ENCODE measurements at places on chromosomes 6 and 20. TPM values are rescaled to one million over a fixed set of nuclear protein-coding genes. Genes with fewer than 3 reads are reported as not detected.

Gene TP53TG5
- total RNA-seq = not detected

Gene TFAP2B
- total RNA-seq = not detected

Gene CDC5L
- total RNA-seq = 22.5 TPM

Gene BPIFB1
- total RNA-seq = not detected

- H3K36me3 ChIP-seq = no peaks in the 10 kb centered on the region
- no peak overlapping the region for H3K4me3 ChIP-seq
- no peaks in the 10 kb centered on the region for H3K4me1 ChIP-seq
Measured at GRCh38 chr20:5880326-5880725, 70.0 kb downstream of the TRMT6 start.

- no peak overlapping the region for H3K27ac ChIP-seq
- H3K4me1 ChIP-seq = peaks cover 21% of the 10 kb centered on the region
- no peak overlapping the region for H3K4me3 ChIP-seq
- H3K27me3 ChIP-seq = no peaks in the 10 kb centered on the region
- peaks cover 9% of the 10 kb centered on the region for H3K36me3 ChIP-seq
Measured at GRCh38 chr6:15352220-15352619, 106.4 kb downstream of the JARID2 start.

DNA sequence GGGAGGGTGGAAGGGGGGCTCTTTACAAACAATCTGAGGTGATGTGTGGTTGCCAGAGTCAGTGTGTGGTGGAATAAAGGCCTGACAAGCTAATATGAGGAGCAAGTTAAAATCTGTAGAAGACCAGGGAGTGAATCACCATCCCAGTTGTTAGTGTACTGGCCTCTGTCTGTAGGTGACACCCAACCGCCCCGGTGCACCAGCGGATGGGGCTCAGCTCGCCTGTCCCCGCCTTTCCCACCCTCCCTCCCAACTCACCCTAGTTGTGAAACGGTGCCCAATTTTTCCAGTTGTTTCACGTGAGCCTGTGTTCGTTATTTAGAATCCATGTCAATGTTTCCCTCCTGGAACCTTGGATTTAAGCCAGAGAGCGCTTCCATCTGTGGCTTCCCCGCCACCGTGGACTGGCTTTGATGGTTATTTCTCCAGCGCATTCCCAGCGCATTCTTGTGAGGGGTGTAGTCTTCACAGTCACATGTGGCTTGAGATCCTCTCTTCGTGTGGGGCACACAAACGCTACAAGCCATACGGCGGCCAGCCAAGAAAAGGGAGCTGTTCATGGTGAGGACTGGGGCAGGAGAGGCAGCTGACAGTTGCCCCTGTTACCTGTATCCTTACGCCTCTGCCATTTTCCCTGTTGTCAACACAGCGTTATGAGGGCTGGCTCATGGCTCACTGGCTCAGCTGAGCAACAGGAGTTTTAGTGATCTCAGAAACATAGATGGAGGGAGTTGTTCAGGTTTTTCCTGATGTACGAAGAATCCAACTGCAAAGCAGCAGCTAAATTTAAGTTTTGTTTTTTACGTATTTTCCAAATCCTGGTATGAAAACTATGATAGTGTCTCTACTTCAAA, 137.6 kb downstream of the ZDHHC14 start:
- H3K27ac ChIP-seq = no peak overlapping the region
- no peak overlapping the region for H3K4me3 ChIP-seq
- no peaks in the 10 kb centered on the region for H3K36me3 ChIP-seq
- no peaks in the 10 kb centered on the region for H3K27me3 ChIP-seq

DNA sequence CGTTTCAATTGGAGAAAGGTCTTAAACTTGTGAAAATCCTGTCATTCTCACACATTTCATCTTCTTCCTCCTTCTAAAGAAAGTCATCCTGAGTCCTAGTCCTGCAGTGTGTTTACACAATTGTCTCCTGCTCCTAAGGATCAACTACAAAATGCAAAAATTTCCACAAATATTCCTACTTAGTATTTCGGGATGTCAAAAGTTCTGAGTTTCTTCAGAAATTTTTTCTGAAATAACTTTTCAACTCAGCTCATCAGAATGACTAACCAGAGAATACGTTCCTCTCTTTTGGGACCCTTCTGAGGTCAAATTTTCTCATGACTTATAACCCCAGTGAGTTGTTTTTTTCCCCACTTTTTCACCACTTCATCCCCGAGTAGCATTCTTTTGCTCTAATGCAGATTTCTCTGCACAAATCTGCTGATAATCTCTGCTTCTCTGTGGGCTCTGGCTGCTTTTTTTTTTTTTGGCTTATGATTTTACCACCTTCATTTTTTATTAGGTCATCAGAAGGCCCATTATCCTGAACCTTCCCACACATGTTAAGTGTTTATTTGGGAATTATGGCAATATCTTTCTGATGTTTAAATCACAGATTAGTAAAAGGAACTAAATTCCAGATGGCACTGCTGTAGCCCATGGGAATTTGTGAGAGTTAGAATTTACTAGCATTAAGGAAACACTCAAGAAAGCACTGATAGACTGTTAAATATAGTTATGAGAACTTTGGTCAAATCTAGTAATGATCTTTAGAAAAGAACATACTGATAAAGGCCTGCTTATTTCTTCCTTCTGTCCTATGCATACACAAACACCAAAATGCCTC, 41.4 kb downstream of the MAP3K5 start:
- H3K27ac ChIP-seq = peak overlapping the region; percentile 89
- DNase-seq = no peak
- no peaks in the 10 kb centered on the region for H3K27me3 ChIP-seq

DNA sequence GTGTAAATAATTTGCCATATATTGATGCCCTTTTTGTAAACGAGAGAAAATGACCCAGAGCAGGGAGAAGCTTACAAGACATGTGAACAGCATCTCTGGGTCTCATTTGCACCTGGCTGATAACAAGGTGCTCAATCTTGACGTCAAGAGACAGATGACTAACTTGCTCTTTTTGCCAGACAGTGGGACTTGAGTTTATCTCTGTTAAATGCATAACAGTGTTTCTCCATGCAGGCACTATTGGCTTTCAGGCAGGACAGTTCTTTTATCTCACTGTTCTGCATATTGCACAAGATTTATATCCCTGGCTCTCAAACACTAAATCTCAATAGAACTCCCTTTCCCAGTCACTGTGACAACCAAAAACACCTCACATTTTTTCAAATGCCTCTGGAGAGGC, 56.4 kb downstream of the RFX6 start:
- H3K4me1 ChIP-seq = no peaks in the 10 kb centered on the region
- DNase-seq = no peak
- no peak overlapping the region for H3K4me3 ChIP-seq
- no peaks in the 10 kb centered on the region for H3K36me3 ChIP-seq
- H3K27ac ChIP-seq = no peak overlapping the region

DNA sequence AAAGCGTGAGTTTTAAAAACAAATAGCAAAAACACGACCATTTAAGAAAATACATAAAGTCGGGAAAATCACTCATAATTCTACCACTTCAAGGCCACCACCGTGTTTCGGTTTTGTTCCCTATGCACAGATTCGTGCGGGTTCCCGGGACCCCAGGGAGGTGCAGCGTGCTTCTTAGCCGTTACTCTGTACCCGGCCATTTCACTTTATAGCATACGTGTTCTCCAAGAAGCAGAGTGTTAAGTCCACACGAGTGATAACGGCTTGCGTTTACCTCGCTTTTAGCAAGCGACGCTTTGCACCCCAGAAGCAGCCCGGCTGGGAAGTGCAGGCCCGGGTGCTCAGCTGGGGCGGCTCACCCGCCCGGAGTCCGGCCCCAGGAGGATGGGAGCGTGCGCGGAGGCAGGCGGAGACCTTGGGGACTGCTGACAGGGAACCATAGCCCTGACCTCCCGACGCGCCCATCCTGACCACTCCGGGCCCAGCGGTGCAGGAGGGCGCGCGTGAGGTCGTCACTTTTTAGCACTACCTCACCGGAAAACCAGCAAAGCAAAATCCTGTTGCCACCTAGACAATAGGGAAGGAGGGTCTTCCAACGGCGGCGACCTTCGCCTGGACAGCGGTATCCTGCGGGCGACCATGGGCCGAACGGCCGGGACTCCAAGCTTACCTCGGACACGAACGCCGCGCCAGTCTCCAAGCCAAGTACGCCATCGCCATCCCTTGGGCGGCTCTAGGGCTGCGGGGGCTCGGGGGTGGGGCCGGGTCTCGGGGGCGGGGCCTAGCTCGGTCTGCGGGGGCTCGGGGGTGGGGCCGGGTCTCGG, at the start of gene ECI2:
TSS of gene ECI2 (minus strand) at position 735 of the 824 bp plus-strand sequence. CDS start at position 720, 15 bp downstream.
- peaks cover 16% of the 10 kb centered on the region for H3K36me3 ChIP-seq
- H3K27ac ChIP-seq = peak within 1 kb of the TSS; percentile 57
- H3K4me3 ChIP-seq = peak within 1 kb of the TSS; percentile 75
- DNase-seq = no peak
- H3K27me3 ChIP-seq = no peaks in the 10 kb centered on the region

DNA sequence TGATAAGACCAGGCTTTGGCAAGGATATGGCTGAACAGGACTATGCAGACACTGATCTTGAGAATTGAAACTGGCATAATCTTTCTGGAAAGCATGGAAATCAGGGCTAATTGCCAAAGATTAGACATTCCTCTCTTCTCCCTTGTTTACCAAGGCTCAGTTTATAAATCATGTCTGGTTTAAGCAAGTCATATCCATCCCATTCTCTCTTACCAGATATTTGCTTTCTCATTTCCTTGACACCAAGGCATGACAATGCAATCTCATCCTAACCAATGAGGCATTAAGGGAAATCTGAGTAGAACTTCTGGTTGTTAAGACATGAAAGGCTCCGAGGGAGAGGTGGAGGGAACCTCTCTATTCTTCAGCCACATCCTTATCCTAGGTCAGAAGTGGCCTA, 110.3 kb upstream of the CEP85L start:
- H3K4me3 ChIP-seq = no peak overlapping the region
- no peak for DNase-seq
- H3K4me1 ChIP-seq = peaks cover 4% of the 10 kb centered on the region
- no peaks in the 10 kb centered on the region for H3K27me3 ChIP-seq
- no peak overlapping the region for H3K27ac ChIP-seq

- no peaks in the 10 kb centered on the region for H3K36me3 ChIP-seq
- no peak overlapping the region for H3K4me3 ChIP-seq
- H3K27me3 ChIP-seq = peaks cover 13% of the 10 kb centered on the region
- no peak overlapping the region for H3K27ac ChIP-seq
- DNase-seq = peak; percentile 78
- H3K4me1 ChIP-seq = peaks cover 5% of the 10 kb centered on the region
Measured at GRCh38 chr6:116561377-116562018, 7.9 kb downstream of the CALHM4 start.

GRCh38 chr6:70371454-70372105, 41.7 kb upstream of the FAM135A start:
- no peaks in the 10 kb centered on the region for H3K36me3 ChIP-seq
- peak; percentile 59 for DNase-seq
- no peaks in the 10 kb centered on the region for H3K4me1 ChIP-seq
- H3K4me3 ChIP-seq = no peak overlapping the region
- no peak overlapping the region for H3K27ac ChIP-seq
- no peaks in the 10 kb centered on the region for H3K27me3 ChIP-seq

DNA sequence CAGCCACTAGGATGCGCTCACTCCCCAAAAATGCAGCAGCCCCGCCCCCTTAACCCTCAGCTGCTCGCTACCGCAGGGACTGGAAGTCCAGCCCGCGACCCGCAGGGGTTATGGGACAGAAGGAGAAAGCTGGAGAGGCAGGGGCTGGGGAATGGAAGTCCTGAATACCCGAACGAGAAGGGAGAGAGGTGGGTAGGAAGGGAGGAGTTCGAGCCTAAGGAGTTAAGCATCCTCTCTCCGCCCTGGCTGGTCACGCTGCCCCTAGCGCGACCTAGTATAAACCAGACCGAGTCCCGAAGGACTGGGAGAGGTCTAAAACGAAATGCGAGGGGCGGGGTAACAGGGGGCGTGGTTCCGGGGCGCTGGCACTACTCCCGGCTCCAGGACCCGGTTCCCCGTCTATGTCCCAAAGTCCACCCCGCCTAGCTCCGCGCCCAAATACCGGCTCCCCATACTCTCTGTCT, 448 bp upstream of the DDAH2 start:
- peak overlapping the region; percentile 94 for H3K4me3 ChIP-seq
- peaks cover 4% of the 10 kb centered on the region for H3K36me3 ChIP-seq
- peaks cover 49% of the 10 kb centered on the region for H3K4me1 ChIP-seq
- peak; percentile 90 for DNase-seq

- H3K4me1 ChIP-seq = peaks cover 79% of the 10 kb centered on the region
- no peaks in the 10 kb centered on the region for H3K36me3 ChIP-seq
- no peaks in the 10 kb centered on the region for H3K27me3 ChIP-seq
- H3K4me3 ChIP-seq = peak overlapping the region; percentile 88
- DNase-seq = no peak
Measured at GRCh38 chr6:137219664-137220252, 573 bp upstream of the IFNGR1 start.

GRCh38 chr20:61138566-61138965, 113.5 kb upstream of the CDH4 start:
- H3K4me3 ChIP-seq = no peak overlapping the region
- H3K4me1 ChIP-seq = no peaks in the 10 kb centered on the region
- no peak for DNase-seq
- H3K27me3 ChIP-seq = no peaks in the 10 kb centered on the region
- H3K36me3 ChIP-seq = no peaks in the 10 kb centered on the region

DNA sequence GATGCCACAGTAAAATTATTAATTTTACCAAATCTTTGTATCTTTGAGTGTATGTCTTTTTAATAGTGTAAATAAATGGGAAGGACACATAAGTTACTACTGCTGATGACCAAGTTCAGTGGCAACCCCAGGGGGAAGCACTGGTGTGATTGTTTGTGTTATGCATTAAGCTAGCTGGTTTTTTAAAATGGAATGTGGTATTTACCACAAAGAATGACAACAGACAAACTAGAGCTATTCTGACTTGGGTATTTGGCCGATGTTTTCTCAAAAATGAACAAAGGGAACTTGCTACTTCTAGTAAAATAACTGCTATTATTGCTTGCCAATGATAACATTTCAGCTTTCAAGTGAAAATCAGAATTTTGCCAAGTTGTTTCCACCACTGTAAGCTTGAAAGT, 2.9 kb downstream of the FNDC1 start:
- DNase-seq = no peak
- H3K27me3 ChIP-seq = peaks cover 29% of the 10 kb centered on the region
- no peak overlapping the region for H3K27ac ChIP-seq
- no peak overlapping the region for H3K4me3 ChIP-seq

Measured in B cell (primary cell).